ENCODE measurements at places on chromosomes 1 and 21.

DNA sequence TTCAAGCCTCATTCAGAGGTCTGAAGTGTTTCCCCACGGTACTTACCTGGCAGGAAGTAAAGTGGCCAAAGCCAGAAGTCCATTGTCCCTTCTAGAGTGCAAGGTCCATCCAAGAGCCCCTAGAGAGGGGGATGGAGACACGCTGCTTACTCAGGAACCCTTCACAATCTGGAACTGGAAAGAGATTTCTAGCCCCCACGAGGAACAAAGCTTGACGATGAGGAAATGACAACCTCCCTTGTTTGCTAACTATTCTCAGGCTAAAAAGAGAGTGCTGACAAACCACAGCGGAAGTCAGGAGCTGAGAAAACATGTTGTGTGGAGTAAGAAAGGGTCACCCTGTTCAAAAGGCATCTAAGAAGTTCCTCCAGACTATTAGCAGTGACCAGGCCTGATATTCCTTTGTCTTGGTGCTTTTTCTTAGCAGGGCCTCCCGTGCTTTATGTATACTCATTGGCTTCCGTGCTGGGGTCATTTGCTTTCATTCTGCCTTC lies at the start of gene FCMR:
Gene FCMR, minus strand, starts transcription at position 170 of the 494 bp plus-strand sequence. Its CDS starts 87 bp downstream, at position 83.
- no peak for DNase-seq

DNA sequence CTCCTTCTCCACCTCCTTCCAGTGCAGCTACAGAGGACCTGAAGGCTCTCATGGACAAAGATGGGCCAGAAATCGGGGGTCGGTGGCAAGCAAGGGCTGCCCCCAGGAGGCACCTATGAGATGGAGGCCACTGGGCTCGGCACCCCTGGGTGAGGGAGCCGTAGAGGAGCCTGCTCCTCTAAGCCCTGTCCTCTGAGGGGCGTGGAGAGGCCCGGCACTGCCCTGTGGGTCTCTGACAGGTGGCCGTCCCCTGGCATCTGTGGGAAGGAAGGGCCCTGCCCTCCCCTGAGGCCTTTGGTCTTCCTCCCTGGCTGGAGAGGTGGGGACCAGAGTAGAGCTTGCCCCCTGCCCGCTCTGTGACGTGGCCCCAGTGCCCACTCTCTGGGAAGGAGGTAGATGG lies 30.9 kb downstream of the PRDM16 start:
- no peak for DNase-seq

DNA sequence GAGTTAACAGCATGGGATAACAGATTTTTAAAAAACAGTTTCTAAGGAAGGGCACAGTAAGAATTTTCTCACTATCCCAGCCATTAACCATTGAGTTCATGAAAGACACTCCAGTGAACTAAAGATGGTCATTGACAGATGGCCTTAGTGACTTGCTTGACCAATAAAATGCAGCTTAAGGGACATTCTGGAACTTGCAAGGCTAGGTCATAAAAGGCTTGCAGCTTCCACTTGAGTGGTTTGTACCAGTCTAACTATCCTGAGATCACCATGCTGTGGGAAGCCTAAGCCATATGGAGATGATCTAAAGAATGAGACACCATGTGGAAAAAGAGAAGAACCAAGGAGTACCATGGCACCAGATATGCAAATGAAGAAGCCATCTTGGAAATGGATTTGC lies 37.9 kb upstream of the MUTYH start:
- DNase-seq: no peak

DNA sequence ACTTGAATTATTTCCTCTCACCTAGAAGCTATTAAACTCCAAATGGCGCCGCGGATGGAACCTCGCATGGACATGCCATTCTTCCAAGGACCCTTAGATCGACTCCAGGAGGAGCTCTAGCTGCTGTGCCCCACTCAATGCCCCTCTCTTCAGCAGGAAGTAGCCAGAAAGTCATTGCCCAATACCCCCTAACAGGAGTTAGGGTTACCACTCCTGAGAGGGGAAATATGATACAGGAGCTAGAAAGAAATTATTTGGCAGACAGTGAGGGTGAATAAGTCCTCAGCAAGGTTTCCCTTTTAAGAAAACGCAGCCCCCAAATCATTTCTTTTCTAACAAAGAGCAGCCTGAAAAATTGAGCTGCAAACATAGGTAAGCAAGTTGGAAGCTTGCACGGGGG lies 28.6 kb downstream of the TFB2M start:
- DNase-seq: no peak

DNA sequence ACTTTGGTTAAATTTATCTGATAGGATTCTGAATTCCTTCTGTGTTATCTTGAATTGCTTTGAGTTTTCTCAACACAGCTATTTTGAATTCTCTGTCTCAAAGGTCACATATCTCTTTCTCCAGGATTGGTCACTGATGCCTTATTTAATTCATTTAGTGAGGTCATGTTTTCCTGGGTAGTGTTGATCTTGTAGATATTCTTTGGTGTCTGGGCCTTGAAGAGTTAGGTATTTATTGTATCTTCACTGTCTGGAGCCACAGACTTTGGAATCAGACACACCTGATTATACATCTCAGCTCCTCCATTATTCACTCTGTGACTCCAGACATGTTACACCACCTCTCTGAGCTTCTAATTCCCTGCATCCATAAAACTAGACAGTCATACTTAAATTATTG lies 34.2 kb upstream of the ETS2 start:
- no peak for DNase-seq

DNA sequence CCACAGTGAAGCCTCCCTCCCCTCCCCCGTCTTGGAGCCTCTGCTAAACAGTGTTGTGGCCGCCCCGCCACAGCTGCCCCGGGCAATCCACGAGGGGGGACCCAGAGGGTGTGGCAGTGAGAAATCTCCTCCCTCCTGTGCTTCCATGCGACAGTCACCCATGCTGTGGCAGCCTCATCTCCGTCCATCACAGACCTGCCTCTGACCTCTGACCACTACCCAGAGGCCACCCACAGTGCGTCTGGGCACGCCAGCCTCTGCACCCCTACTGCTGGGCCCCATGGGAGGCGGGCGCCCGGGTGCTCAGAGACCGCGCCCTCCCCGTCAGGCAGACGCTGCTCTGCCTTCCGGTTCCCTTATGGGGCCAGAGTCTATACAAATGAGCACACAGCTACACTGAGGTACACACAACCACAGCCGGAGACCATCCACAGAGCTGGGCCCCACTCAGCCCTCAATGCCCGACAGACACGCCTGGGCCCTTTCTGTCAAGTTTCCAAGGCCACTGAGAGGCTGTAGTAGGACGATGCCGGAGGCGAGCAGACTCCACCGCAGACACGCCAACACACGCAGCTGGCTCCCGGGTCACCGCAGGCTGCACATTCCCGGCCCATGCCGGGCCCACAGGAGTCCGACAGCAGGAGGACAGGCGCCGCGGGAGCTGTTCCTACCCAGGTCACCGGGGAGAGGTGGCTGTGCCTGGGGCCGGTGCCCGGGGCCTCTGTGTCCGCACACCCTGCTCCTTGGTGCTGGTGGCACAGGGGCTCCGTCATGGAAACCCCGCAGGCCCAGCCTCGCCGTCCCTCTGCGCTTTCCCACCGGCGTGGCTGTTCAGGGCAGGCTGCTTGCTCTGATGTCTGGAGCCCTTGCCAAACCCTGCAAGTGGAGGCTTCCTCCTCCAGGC lies 23.9 kb upstream of the TMEM52 start:
- no peak for DNase-seq

DNA sequence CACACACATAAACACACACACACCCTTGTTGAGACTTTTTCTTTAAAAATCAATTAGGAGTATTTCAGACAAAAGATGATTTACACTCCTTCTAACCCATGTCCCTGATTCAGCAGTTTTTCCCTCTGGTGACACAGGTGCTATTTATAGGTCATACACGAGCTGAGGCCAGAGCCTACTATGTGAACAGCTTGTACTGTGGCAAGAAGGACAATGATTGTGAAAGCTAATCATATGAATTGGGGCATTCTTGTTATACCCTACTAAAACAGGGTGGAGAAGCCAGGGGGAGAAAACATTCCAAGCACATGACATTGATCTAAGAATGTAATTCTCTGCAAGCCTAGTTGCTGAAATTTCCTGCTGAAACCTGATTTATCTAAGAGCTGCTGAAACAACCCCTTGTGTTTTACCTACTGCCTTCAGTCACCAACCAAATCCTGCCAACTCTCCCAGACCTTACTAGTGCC lies 60.3 kb downstream of the XCL1 start:
- no peak for DNase-seq

DNA sequence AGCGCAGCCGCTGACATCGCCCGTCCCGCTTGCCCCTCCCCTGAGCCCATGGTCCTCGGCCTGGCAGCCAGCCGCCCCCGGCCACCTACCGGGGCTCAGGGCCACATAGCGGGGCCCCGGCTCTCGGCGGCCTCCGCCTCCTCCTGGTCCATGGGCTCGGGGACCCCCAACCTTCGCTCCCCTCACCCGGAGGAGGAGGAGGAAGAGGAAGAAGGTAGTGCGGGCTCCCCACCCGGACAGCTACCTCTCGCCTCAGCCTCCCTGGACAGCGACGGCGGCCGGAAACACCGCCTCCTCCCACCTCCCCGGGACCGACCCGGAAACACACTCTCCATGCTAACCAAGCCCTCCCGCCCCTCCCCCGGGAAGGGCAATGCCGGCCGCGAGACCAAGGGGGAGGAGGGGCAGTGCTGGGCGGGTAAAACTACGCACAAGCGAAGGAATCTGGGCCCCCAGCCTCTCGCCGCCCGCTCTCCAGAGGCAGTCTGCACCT lies at the start of gene KIAA0319L:
Gene KIAA0319L, minus strand, starts transcription at position 286 of the 493 bp plus-strand sequence. CDS start 2,912 bp downstream, outside the sequence.
- DNase-seq: peak; percentile 76

DNA sequence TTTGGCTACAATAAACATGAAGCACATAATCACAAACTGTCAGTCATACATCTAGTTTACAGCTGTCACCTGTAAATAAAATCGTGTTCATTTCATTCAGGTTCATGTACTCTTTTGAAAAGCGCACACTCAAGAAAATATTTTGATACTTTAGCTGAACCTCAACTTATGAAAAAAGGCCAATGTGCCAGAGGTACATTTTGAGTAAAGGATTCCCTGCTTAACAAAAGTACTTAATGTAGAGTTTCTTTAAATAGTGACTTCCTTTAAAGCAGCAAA lies 37.7 kb upstream of the SLC30A10 start:
- DNase-seq: no peak

- DNase-seq: no peak
Measured at GRCh38 chr1:181122222-181122621, 33.7 kb downstream of the IER5 start.

DNA sequence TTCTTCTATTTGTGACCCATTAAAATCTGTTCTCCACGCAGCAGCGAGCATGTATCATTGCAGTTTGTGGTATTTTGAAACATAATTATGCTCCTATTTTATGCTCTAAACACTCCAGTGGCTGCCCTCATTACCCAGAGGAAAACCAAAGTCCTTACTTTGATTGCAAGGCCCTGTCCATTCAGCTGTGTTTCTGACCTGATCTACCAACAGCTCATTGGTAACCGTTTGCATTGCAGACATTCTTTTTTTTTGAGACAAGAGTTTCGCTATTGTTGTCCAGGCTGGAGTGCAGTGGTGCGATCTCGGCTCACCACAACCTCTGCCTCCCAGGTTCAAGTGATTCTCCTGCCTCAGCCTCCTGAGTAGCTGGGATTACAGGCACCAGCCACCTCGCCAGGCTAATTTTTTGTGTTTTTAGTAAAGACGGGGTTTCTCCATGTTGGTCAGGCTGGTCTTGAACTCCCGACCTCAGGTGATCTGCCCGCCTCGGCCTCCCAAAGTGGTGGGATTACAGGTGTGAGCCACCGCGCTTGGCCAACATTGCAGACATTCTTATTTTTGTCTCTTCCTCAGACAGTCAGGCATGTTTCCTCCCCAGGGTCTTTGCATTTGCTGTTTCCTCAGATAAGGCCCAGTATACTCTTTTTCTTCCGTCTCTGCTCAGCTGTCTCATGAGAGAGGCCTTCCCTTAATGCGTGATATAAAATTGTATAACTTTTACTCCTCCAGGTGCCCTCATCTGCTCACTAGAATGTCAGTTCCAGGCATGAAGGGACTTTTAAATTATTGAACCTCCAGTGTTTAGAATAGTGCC lies 32.5 kb downstream of the THRAP3 start:
- no peak for DNase-seq

DNA sequence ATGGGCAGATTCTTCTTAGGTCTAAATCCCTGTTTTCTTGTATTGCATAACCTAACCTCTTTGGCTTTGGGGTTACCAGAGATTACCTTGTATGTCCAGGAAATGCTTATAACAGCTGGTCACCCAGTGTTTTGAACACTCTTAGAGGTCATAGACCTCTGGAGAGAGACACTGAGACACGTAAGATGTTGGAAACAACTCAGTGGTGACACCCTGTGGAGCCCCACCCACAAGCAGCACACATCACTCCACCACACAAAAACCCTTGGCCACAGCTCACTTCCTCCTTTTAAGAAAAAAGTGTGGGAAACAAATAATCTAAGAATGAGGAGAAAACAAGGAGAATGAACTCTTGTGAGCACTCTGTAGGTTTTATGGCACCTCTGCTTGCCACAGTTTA lies 26.3 kb upstream of the CYP4B1 start:
- DNase-seq: no peak

GRCh38 chr1:225508538-225509375 lies 80.9 kb upstream of the LBR start:
- DNase-seq: peak; percentile 20

DNA sequence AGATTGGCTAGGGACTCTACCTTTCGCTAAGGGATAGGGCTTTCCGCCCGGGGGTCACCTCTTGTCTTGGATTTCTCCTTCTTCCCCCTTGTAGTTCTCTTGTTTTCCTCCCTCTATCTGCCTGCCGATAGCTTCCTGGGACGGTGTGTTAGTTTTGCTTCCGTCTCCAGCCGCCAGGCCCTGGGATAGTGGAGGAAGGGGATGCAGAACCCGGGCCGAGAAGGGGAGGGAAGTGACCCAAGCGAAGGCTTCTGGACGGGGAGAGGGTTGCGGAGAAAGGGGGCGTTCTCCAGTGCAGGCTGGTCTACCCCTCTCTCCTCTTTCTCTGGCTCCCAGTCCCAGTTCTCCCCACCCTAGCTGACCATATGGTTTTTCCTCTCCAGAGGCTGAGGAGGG lies 871 bp downstream of the TUFT1 start:
- no peak for DNase-seq

DNA sequence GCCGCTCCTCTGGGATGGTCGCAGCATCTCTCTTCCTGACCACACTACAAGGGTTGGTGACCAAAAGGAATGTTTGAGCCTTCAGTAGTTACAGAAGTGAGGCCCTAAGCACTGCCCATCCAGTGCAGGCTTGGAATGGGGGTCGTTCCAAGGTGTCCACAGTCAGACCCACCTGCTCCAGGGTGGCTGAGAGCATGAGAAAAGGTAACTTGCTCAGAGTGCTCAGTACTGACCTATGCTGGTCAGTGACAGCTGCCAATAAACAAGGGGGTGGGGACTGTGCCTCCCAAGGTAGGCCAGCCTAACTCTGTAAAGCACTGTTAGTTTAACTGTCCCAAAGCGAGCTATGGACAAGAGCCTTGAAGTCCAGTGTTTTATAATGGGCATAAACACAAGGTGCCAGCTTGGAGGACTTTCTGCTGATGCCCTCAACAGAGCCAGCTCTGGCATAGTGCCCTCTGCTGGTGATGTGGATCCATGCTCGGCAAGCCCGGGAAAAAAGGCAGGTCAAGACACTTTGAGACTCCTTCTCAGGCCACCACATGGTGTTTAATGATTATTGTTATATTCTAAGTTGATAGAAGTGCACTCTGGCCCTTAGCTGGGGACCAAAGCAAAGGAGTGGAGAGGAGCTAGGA lies 78.1 kb upstream of the DNAH14 start:
- peak; percentile 7 for DNase-seq

All from bone marrow (tissue), 2 donors.